ENCODE measurements at places on chromosomes 16 and 17.
A peak's percentile ranks its signal among the peaks of the same experiment; 100 is the strongest.

DNA sequence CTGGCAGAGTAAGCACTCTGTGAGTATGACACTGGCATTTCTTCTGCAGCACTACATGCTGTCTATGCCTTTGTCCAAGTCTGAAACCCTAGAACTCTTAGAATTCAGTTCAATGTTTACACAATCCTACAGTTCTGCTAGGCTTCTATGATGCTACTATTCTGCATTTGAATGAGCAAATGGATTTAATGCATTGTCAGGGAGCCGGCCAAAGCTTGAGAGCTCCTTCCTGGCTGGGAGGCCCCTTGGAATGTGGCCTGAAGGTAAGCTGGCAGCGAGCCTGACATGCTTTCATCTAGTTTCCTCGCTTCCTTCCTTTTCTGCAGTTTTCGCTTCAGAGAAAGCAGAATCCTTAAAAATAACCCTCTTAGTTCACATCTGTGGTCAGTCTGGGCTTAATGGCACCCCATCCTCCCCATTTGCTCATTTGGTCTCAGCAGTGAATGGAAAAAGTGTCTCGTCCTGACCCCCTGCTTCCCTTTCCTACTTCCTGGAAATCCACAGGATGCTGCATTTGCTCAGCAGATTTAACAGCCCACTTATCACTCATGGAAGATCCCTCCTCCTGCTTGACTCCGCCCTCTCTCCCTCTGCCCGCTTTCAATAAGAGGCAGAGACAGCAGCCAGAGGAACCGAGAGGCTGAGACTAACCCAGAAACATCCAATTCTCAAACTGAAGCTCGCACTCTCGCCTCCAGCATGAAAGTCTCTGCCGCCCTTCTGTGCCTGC, at the start of gene CCL2:
Gene CCL2, plus strand, starts transcription at position 635 of the 730 bp plus-strand sequence. Its CDS starts 65 bp downstream, at position 700.
- peak; percentile 84 for DNase-seq

GRCh38 chr17:82092995-82093751, 4.9 kb downstream of the FASN start:
- no peak for DNase-seq

- no peak for DNase-seq
These were observed 550.5 kb downstream of the MAF start for GRCh38 chr16:79050063-79050462.

DNA sequence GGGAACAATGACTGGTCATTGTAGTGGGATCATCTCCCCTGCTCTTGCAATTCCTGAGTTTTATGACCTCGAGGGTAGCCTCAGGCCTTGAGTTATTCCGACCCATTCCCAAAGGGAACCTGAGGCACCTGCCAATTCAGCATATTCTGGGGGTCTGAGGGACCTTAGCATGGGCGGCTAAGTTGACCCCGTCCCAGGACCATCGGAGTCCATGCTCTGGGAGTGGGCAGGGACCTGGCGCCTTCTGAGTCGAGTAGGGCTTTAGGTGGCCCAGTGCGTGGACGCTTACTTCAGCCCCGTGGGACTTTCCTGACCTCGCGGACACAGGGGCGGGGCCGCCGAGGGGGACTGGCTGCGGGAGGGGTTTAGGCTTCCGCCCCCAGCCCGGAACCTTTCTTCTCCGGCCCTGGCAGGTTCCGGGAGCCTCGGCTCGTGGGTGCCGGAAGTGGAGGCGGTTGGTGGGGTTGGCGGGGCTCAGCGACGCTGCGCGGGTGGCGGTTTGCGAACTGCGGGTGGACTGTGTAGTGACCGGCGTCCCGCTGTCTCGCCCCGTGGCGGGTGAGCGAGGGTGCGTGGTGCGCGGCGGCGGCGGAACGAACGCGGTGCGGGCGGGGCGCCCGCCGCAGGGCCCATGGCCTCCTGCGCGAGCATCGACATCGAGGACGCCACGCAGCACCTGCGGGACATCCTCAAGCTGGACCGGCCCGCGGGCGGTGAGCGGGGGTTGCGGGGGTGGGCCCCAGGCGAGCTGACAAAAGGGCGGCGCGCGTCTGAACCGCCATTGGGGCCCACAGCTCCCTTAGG, at the start of gene EDC4:
Gene EDC4, plus strand, starts transcription at position 422 of the 804 bp plus-strand sequence. Its CDS starts 210 bp downstream, at position 632.
- peak; percentile 90 for DNase-seq

DNA sequence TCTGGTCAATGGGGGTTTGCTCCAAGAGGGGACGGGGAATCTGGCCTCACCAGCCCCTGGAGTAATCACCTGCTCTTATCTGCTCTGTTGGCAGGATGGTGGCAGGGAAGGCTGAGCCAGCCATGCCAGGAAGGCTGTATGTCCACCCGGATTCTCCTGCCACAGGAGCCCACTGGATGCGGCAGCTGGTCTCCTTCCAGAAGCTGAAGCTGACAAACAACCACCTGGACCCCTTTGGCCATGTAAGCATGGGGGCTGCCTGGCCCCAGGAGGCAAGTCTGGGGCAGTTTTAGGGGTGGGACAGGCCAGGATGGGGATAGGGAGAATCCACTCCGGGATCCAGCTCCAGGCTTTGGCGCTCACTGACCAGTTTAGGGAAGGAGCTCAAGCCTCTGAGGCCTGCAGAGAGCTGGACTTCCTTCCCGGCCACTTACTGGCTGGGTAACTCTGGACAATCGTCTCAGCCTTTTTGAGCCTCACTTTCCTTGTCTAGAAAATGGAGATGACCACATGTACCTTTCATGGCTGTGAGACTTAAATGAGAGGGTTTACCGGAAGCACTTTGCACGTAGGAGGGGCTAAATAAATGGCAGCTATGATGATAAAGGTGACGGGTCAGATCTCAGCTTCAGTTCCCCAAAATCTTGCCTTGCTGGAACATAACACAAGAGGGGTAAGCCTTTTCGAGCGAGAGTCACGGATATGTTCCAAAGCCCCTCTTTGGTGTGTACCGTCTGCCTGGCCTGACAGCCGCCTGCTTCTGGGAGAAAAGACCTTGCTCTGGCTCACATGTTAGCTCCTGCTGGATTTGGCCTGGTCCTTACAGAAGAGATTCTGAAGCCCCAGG, 15.4 kb downstream of the TBX4 start:
- no peak for DNase-seq

- no peak for DNase-seq
These were observed 200.1 kb upstream of the GSE1 start for GRCh38 chr16:85412911-85413520.

- DNase-seq, result no peak
These were observed 324.6 kb downstream of the C16orf95 start for GRCh38 chr16:86992587-86992986.

DNA sequence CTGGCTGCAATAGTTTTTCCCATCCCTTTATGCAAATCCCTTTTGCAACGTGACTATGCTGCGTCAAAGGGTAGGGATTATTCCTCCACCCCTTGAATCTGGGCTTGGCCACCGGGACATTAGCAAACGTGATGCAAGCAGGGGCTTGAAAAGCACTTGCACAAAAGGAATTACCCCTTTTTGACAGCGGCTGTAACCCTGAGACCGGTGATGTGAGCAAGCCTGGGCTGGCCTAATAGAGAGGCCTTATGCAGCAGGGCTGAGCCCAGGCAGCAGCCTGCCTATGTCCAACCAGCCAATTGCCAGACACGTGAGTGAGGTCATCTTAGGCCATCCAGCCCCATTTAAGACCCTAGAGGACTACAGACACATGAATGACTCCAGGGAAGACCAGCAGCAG, 30.4 kb upstream of the PAFAH1B1 start:
- no peak for DNase-seq

- DNase-seq, result no peak
These were observed 9.1 kb downstream of the MRM1 start for GRCh38 chr17:36610474-36610873.

- no peak for DNase-seq
These were observed 81.0 kb downstream of the MYH11 start for GRCh38 chr16:15775663-15776304.

- no peak for DNase-seq
These were observed 57.7 kb downstream of the SRL start for GRCh38 chr16:4184038-4184702.

DNA sequence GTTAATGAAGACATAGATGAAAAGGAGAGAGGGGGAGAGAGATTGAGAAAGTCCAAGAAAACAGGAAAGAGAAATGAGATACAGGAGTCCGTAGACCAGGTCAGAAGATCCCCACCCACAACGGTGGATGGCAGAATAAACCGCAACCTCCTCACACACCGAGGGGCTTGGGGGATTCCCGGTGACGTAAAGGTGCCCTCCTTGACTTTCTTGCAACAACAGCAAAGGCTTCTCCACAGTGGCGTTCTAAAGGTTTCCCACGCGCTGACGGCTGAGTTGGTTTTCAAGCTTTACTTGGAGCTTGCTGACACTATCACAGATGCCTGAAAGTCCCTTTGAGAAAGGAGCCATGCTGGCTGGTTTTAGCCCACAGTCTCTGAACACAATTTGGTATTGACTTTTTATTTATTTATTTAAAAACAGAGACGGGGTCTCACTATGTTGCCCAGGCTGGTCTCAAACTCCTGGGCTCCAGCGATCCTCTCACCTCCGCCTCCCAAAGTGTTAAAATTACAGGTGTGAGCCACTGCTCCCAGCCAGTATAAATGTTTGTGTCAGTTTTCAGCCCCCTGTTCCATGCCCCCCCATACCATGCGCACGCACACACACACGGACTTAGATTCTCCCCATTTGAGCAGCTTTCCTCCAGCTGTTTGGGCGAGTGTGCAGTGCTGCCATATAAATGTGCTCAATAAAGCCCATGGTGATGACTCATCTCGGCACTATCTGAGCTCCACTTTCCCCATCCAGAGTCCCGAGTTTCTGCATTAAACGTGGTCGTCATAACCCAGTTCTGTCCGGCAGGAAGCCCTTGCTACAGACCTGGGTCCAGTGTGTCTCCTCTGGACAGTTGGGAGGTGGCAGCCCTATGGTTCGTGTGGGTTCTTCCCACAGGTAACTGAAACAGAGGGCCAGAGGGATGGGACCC, 33.0 kb upstream of the SEC14L1 start:
- no peak for DNase-seq

GRCh38 chr16:28585674-28586073, 11.2 kb downstream of the SULT1A2 start:
- DNase-seq, result no peak

DNA sequence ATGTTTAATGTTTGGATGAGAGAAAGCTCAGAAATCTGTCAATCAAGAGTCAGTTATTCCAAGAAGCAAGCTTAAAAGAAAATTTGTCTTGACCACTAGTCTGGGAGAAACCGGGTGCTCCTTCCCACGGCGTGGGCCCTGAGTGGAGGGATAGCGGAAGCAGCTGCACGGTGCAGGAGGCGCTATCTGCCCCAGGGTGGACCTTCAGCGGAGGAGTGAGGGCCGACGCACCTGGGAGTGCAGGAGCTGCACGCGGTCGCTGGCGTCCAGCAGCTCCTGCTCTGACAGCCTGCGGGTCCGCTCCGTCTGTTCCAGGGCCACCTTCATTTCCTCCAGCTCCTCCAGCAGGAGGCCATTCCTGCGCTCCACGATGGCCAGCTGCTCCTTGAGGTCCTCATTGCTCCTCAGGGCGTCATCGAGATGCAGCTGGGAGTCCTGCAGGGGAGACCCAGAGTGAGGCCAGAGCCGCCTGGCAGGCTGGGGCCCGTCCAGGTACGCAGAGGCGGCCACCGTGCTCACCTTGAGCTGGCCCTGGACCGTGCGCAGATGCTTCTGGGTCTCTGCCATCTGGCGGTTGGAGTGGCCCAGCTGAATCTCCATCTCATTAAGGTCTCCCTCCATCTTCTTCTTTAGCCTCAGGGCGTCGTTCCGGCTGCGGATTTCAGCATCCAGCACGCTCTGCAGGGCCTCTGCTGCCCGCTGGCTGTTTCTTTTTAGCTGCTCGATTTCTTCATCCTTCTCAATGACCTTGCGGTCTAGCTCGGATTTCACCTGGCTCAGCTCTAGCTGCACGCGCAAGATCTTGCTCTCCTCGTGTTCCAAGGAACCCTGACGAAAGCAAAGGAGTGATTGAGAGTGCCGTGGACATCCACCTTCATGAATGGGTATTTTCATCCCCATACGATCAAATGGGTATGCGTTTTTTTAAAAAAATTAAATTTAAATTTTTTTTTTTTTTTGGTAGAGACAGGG, 63.5 kb downstream of the MYH13 start:
- no peak for DNase-seq

- DNase-seq, result no peak
These were observed 849 bp downstream of the PRR29 start for GRCh38 chr17:63998721-63999679.

DNA sequence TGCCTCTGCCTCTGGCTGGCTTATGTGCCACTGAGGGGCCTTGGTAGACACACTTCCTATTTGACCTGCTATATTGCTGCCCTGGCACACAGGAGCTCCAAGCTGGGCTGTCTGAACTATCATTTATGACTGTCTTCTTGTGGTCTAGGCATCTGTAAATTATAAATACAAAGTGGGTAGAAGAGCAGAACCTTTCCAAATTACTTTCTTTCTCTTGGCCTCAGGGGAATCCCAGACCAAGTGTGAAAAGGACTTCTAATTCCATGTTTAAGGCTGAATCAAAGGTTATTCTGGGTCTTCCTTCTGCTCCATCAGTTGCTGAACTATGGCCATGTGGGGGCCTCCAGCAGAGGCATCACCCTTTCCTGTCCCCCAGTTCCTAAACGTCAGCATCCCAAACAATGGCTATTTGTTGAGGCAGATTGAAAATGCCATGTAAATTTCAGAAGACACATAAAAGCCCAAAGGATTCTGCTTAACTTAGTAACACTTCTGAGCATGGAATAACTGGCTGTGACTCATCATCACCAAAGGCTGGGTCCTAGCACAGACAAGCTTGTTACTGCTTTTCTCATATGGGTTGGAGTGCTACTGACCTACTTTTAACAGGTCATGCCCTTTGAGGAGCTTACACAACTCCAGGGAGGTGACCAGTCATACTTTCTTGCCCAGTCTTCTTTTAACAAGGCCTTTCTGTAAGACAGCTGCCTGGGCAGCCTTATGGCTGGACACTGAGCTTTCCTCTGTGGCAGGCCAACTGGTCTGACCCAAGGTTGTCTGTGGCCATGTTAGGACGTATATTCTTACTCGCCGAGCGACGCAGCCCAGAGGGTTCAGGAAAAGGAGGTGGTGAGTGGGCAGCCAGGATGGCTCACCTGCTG, 154.8 kb downstream of the VPS53 start:
- no peak for DNase-seq

DNA sequence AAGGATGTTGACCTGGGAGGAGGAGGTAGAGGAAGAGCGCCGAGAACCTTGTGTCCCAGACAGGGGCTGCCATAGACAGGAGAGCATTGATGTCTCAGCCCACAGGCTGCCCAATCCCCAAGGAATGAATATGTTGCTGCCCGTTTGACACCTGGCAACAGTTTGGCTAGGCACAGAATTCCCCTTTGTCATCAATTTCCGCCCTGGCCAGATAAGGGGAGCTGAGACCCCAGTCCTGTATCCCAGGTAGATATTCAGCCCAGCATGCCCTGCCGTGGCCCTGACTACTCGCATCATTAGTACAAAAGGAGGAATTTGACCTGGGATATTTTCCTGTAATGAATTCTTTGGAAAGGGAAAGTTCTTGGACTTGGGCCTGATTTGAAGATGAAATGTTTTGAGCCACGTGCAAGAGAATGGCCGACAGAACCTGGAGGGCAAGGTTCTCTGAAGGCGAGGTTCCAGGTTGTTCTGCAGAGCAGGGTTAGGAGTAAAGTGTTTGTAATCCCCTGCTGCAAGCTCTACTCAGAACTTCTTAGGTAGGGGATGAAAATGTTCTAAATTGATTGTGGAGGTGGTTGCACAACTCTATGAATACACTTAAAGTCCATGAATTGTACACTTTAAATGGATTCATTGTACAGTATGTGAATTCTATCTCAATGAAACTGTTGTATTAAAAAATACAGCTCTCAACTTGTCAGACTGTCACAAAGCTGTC, 108.8 kb downstream of the SOCS1 start:
- no peak for DNase-seq

GRCh38 chr16:28317040-28317880, 24.9 kb downstream of the SBK1 start:
- no peak for DNase-seq

- DNase-seq, result no peak
These were observed 5.5 kb upstream of the RDM1 start for GRCh38 chr17:35936063-35936462.

GRCh38 chr16:66752379-66752778, 970 bp upstream of the DYNC1LI2 start:
- no peak for DNase-seq

Data from left forelimb (tissue), 1 donor.